ENCODE measurements at places on chromosomes 2 and 18.

GRCh38 chr2:112483831-112484230, 1.9 kb downstream of the TTL start:
- no peak for DNase-seq

DNA sequence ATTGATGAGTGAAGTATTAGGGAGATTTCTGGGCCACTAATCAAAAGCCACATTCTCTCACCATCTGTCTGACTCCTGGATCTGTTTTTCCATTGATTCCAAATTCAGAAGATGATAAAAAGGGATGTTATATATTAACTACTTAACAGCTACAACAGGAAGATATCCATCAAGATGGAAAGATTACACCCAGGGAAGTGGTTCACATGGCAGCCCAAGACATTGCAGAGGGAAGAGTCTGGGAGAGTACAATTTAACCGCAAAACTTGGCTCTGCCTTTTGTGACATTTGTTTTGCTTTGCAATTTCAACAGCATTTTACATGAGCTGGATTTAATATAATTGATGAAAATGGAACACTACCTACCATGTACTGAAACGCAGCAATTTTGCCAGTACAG, 22.5 kb upstream of the TCF4 start:
- DNase-seq: no peak

GRCh38 chr2:222739939-222740338, 68.5 kb downstream of the MOGAT1 start:
- no peak for DNase-seq

DNA sequence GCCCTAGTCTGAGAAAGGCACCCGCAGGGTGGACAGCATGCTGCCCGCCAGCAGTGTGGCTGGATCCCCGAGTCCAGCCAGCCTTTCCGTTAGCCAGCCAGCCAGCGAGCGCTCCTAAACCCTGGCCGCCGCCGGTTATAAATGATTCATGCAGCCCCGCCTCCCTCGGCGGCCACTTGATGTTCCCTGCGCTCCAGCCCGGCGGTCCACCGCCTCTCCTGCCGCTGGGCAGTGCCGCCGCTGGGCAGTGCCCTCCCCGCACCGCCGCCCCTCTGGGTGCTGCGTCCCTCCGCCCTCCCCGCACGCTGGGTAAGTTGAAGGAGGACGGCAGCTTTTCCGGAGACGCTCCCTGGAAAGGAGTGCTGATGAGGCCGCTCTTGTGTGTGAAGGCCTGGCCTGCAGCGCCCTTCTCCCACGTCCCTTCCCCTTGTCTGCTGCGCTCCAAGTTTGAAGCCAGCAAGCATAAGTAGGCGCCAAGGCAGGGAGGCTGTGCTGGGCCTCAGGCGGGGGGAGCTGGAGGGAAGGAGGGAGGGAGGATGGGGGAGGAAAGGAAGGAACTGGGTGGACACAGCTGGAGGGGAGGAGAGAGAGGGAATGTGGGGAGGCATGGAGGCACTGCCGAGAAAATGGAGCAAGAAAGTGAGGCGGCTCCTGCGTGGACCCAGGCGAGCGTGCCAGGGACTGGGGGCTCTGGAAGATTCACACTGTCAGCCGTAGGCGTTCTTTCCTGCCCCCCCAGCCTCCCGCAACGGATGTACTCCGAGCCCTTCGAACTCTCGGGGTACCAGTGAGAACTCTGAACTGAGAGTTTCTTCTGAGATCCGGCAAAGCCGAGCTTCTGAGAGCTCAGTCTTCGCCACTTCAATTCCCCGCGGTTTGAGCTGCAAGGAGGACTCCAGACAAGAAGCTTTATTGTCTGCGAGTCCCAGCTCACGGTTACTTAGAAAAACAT, 131.9 kb downstream of the GLI2 start:
- DNase-seq: no peak

DNA sequence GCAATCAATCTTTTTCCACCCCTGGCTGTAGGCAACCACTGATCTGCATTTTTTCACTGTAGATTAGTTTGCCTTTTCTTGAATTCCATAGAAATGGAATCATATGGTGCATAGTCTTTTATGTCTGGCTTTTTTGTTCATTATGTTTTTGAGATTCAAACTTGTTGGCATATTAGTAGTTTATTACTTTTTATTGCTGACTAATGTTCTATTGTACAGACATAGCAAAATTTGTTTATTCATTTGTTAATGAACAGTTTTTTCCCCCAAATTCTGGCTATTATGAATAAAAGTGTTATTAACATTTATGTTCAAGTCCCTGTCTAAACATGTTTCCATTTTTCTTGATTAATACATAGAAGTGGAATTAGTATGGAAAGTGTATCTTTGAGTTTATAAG, 21.4 kb upstream of the WDSUB1 start:
- DNase-seq: no peak

DNA sequence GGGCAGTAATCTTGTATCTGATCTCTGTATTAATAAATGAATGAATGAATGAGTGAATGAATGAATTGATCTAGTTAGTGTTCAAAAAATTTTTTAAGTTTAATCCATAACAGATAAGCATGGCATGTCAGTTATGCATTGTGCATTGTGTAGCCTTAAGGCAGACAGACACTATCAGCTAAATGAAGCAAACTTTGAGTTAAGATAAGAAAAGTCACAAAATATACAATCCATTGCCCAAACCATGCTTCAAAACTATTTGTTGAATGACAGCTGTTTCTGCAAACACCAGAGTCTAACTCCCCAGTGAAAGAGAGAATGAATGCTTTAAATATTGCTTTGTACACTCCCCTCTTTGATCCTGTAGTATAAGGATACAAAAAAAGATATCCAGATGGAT, 314.3 kb upstream of the ETAA1 start:
- no peak for DNase-seq

- DNase-seq: no peak
Observed at GRCh38 chr2:204611764-204612163, 66.5 kb downstream of the PARD3B start.

- no peak for DNase-seq
Observed at GRCh38 chr2:130381145-130381544, 25.3 kb downstream of the PTPN18 start.

DNA sequence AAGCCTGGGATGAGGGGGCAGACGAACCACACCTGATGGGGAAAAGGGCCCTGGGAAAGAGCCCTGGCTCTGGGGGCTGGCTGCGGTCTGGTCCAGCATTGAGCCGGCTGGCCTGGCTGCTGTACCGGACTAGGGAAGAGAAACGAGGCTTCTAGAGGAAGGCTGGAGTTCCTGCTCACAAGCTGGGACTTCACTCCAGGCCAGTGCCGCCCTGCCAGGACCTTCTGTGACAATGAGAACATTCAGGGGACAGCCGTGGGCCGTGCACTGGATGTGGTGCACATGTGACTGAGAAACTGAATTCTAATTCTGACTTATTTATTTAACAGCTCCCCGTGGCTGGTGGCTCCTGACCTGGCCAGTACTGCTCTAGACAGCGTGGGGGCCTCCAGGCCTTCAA, 269.3 kb downstream of the HDAC4 start:
- no peak for DNase-seq

DNA sequence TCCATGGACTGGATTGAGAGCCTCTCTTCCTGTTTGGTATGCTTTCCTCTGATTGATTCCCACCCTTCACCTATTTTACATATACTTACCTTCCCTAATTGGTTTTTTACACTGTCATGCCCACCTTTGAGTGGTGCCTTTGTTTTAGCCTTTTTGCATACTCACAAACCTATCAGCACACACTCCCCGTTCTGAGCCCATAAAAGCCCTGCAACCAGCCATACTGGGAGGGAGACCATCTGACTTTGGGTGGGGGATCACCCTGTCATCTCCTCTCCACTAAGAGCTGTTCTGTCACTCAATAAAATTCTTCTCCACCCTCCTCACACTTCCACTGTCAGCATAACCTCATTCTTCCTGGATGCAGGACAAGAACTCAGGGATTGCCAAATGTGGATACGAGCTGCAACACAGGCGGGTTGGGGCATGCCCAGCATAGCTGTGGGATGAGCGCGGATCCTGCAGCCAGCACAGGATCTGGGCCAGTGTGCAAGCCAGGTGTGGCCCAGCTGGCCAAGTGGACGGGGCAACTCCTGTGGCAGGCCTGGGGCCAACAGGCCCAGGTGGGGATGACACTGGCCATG, 9.4 kb upstream of the MOB1A start:
- no peak for DNase-seq

DNA sequence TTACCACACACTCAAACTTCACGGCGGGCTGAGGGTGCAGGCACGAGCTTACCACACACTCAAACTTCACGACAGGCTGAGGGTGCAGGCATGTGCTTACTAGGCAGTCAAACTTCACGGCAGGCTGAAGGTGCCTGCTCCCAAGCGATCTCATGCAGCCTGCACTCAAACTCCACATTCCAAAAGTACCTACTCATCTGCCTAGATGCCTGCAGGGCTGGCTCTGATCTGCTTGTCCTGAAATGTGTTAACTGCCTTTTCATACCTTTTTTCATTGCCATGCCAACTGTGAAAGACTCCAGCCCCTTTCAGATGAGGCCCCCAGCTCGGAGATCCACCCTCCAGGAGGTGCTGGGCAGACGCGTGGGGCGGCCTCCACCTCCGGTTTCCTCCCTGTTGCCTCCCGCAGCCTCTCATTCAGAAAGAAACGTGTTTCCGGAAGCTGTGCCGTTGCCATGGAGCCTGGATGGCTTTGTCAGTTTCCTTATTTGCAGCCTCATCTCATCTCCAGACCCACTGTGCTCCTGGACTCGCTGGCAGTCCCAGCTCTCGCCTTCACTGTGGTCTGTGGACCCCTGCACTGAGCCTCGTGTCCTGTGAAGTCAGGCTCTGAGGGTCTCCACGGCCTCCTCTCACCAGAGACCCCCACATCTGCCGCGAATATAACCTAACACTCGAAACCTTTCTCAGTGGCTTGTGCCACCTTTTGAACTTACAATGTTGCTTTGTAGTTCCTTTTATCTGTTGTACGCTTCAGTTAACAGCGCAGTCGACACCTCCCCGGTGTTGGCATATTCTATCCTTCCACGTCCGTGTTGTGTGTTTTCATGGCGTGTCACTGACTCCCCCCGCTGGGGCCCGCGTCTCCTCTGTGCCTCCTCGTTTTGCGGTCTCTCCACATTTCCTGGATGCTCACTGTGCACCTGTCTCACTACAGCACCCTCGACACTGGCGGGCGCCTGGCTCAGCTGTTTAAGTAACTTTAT, 106.1 kb upstream of the ALKAL2 start:
- peak; percentile 21 for DNase-seq

- DNase-seq: no peak
Observed at GRCh38 chr2:235045336-235045972, 93.6 kb downstream of the SH3BP4 start.

GRCh38 chr2:232794981-232795380, 18.6 kb upstream of the KCNJ13 start:
- no peak for DNase-seq

- DNase-seq: no peak
Observed at GRCh38 chr2:23793476-23793875, 133.4 kb downstream of the ATAD2B start.

DNA sequence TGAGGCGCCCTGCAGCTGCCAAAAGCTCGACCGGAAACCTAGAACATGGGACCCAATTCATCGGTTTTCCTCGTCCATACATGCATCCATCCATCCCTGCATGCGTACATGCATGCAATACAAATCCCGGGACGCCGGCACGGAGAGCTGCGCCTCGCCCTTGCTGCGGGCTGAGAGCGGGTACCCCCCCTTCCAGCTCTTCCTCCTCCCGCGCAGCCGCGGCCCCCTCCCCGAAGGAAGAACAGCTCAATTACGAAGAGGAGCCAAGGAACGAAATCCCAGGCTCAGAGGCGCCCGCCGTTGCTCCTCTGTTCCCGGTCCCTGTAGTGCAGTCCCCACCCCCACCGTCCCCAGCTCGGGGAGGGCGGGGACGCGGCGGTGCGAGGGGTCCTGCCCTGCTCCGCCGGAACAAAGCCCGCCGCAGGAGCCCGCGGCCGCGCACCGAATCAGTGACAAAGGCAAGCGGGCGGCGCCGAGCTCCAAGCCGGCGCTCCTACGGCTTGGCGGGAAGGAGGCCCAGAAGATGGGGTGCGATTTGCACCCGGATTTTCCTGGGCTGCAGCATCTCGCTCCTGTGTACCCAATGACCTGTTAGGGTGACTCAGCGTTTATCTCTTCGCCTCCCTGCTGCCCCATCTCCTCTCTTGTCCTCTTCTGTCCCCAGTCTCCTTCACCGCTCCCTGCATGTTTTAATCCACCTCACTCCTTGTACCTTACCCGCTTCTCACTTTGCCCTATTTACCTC, 8.9 kb upstream of the POU3F3 start:
- DNase-seq: no peak
